Astrocyte (in vitro differentiated cells and primary cell): ENCODE measurements at places on chromosomes 12 and 14.

DNA sequence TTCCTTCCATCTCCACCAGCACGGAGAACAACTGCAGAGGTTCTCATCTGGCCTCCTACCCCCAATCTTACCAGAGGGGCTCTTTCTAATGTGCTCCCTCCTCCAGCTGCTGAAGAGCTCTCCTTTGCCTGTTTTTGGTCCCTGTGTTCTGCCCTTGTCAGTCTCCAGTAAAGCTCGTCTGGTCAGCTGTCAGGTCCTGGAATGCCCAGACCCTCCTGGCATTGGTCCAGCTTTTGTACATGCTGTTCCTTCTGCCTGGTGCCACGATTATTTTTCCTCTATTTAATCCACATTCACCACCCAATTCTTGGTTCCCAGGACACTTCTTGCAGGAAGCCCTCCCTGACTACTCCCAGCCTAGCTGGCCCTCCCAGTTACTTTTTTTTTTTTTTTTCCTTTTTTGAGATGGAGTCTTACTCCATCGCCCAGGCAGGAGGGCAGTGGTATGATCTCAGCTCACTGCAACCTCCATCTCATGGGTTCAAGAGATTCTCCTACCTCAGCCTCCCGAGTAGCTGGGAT, 6.5 kb downstream of the SLC8B1 start:
- DNase-seq = no peak
- H3K36me3 ChIP-seq = no peaks in the 10 kb centered on the region
- H3K4me1 ChIP-seq = no peaks in the 10 kb centered on the region
- H3K27me3 ChIP-seq = no peaks in the 10 kb centered on the region

DNA sequence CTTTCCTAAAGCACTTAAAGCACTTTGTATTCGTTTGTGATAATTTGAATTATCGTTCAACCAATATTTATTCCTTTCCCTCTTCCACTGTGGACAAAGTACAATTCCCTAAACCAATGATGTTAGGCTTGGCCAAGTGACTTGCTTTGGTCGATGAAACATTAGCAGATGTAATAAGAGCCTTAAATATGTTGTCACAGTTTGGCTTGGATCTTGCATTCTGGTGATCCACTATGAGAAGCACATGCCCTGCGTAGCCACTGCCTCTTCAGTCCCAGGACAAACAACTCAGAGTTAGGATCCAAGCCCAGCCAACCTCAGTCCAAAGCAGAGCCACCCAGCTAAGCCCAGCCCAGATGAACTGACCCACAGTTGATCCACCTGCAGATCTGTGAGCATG, 8.4 kb upstream of the C12orf75 start:
- H3K36me3 ChIP-seq = no peaks in the 10 kb centered on the region
- H3K4me1 ChIP-seq = peaks cover 21% of the 10 kb centered on the region
- no peak overlapping the region for H3K27ac ChIP-seq
- H3K27me3 ChIP-seq = no peaks in the 10 kb centered on the region
- DNase-seq = peak; percentile 20

GRCh38 chr12:87439990-87440827, 589.0 kb downstream of the C12orf50 start:
- no peaks in the 10 kb centered on the region for H3K27me3 ChIP-seq
- peak; percentile 97 for DNase-seq
- H3K4me1 ChIP-seq = peaks cover 7% of the 10 kb centered on the region
- peak overlapping the region; percentile 72 for H3K27ac ChIP-seq
- H3K4me3 ChIP-seq = no peak overlapping the region

DNA sequence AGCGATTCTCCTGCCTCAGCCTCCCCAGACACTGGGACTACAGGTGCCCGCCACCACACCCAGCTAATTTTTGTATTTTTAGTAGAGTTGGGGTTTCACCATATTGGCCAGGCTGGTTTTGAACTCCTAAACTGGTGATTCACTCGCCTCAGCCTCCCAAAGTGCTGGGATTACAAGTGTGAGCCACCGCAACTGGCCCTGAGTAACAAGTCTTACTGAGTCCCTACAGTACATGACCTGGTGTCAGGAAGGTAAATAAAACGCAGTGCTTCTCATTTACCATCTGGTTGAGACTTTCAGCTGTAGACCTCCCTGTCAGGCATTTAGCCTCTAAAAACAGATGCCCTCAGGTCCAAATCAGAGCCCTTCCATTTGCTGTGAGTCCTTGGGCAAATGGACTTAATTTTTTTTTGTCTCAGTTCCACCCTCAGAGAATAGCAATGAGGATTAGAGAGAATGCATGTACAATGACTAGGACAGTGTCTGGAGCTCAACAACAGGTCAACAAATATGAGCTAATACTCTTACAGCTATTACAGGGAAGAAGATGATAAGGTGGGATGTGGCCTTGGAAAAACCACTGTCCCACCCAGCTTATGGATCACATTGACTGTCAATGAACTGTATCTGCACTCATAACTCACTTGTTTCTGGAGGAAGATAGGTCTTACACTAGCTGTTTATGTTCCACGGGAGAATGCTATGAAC, 70.5 kb downstream of the PHLDA1 start:
- H3K27ac ChIP-seq = no peak overlapping the region
- no peaks in the 10 kb centered on the region for H3K36me3 ChIP-seq
- peaks cover 4% of the 10 kb centered on the region for H3K4me1 ChIP-seq
- DNase-seq = no peak
- no peak overlapping the region for H3K4me3 ChIP-seq
- H3K27me3 ChIP-seq = no peaks in the 10 kb centered on the region

GRCh38 chr12:128833418-128833817, 9.7 kb upstream of the SLC15A4 start:
- H3K27ac ChIP-seq = no peak overlapping the region
- no peak overlapping the region for H3K4me3 ChIP-seq
- no peaks in the 10 kb centered on the region for H3K36me3 ChIP-seq
- H3K4me1 ChIP-seq = no peaks in the 10 kb centered on the region
